ENCODE measurements at places on chromosomes 12 and 14.

DNA sequence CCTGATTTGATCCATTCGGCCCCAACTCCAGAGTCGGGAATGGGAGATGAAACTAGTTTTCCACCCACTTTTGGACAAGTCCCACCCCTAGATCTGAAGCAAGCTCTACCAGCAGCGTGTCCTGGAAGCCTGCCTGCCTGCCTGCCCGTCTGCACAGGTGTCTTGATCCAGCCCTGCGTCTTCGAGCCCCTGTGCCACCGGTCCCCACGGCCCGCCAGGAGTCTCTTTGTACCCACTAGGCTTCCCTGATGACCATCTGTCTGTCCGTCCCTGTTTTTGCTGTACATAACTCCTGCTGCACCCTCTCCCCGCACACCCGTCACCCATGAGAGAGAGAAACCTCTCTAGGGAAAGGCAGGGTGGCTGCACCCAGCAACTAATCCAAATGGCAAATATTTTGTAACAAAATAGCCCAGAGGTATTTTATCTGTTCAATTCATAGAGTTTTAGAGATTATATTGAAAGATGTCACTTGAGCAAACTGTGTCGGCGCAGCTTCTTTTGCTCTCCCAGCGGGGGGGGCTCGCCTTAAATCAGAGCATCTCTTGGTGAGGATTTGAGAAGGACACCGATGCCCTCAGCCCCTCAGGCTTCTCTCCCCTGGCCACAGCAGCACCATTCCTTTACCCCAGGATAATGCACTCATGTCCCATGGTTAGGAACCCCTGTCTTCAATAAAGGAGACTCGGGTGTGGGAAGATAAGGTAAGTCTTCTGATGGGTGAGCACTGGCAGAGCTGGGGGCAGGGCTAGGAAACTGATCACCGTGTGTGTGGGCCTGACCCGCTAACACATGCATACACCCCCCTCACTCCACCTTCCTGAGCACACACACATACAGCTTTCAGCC is 35.8 kb downstream of the SLC6A12 start:
- DNase-seq: no peak

- no peak for DNase-seq
These were observed 115.5 kb upstream of the AEBP2 start for GRCh38 chr12:19323805-19324204.

GRCh38 chr14:53751650-53752049 is 205.0 kb downstream of the BMP4 start:
- DNase-seq: no peak

GRCh38 chr14:55580470-55581341 is 699 bp downstream of the KTN1 start:
- peak; percentile 52 for DNase-seq

DNA sequence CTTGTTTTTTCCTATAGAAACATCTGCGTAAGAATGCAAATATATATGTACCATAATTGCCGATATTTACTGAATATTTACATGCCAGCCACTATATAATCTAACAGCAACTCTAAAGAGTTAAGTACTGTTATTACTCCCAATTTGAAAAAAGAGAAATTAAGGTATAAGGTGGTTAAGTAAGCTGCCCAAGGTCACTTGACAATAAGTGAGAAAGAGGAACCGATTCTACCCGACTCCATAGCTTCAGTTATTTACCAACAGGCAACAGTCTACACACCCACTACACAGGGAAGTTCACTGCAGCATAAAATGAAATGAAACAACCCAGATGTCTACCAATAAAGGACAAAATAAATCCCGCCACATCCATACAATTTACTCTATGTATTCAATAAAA is 1.1 kb downstream of the MIS18BP1 start:
- DNase-seq: peak; percentile 90
